Activated CD4-positive, alpha-beta T cell treated with anti-CD3 and anti-CD28 coated beads for 48 hours (primary cell): ENCODE measurements at places on chromosomes 5 and 9.
A peak's percentile ranks its signal among the peaks of the same experiment; 100 is the strongest.

- DNase-seq = no peak
Observed at GRCh38 chr9:6132650-6133049, 83.0 kb upstream of the IL33 start.

GRCh38 chr9:114641967-114642366, 15.6 kb downstream of the TEX53 start:
- no peak for DNase-seq

DNA sequence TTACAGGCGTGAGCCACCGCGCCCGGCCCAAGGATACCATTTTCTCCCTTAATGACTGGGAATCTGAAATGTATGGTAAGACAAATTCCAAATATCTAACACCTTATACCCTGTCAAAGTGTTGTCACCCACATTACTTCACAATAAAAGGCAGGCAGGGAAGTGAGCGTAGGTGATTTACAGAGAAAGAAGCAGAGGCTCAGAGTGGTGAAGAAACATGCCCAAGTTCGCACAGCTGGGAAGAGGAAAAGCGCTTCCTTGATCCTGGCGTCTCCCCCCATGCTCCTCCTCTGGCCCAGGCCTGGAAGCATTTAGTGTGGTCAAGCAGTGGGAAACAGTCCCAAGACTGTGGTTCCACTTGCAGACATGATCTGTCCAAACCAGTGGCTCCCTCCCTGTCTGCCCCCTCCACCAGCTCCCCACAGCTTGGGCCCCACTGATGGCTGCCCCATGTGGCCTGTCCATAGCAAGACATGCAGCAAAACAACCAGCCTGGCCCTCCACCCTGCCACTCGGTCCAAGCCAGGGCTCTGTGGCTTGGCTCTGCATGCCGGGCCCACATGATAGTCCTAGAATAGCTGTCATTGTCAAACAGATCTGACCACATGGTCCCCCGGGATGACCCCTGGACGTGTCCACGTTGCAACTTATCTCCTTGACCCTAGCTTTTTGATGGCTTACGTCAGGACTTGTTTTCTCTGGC, 107.2 kb downstream of the TTLL11 start:
- no peak for DNase-seq

DNA sequence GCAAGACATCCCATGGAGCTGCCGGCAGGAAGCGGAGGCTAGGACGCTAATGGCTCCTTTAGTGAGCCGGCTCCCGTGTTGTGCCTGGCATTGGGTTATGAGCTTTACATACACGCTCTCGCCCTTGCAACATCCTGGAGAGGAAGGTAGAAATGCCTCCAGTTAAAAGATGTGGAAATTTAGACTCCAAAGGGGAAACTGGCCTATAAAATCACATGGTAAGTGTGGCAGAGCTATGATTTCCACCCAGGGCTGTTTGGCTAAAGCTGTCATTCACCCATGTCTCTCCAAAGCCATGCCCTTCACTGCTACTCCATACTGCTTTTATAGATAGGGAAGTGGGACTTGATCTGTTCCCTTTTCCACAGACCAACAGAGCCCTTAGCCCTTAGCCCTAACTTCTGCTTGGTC, 5.2 kb downstream of the GM2A start:
- no peak for DNase-seq

DNA sequence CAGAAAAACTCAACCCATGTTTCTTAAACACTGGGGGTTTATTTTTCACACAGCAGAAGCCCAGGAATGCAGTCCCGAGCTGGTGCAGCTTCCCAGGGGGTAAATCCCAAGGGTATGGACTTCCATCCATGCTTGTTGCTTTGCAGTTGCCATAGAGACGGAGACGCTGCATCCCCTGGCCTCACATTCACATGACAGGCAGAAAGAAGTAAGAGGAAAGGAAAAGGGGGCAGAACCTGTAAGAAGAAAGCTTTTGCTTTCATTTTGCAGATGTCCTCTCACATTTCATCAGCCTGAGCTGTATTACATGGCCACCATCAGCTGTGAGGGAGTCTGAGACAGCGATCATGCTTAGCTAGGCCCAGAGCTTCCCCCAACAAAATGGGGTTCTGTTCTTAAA, 321.0 kb downstream of the AGTPBP1 start:
- no peak for DNase-seq

GRCh38 chr9:72443855-72444254, 77.6 kb upstream of the TMC1 start:
- no peak for DNase-seq

GRCh38 chr9:116002181-116002580, 151.4 kb upstream of the PAPPA start:
- no peak for DNase-seq

- DNase-seq = no peak
Observed at GRCh38 chr5:149732324-149733128, 2.4 kb downstream of the PPARGC1B start.

DNA sequence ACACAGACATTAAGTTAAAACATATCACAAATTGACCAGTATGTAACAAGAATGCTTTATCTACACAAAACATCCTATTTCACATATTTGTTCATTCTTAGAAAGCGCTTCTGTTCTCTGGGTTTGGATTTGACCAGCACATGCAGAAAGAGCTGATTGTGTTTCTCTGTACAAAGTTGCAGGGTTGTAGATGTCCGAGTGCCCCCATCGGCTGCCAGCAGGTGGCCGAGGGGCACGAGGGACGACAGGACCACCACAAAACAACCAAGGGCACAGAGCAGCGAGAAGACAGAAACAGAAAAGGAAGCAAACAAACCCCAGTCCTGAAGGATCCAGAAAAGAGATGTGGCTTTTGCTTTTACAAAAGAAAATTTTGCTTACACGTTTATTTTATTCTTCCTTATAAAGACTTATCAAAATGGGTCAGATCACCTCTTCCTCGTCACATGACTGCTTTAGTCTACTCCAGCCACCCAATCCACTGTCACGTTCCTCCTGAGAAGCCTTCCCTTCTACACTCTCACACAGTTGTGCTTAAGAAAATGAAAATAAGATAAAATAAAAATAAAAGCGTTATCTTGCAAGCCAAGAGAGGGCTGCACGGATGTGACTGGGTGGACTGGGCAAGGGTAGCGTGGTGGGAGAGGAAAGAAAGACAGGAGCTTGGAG, 9.5 kb downstream of the OTP start:
- DNase-seq = no peak

DNA sequence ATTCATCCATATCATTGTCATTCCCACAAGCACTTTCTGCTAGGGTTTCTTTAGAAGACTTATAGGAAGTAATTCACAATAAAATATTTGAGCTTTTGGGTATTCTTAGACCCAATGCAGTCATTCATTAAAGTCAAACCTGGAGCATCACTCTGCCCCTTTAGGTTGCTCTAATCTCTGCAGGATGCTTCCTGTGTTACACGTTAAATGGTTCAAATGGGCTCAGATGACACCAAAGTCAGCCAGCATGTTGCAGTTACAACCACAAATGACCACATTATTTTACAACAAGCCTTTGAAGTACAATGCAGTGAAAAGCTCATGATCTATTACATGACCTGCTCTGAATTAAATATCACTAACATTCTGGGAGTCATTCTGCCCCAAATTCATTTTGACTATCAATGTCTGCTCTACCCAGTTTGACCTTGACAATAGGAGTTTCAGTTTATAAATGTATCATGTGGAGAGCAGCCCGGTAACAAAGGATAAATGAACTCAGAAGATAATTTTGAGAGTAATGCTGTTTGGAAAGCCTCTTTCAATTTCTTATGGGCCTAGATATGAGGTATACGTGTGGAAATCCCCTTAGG, 668.6 kb upstream of the DMAC1 start:
- no peak for DNase-seq

DNA sequence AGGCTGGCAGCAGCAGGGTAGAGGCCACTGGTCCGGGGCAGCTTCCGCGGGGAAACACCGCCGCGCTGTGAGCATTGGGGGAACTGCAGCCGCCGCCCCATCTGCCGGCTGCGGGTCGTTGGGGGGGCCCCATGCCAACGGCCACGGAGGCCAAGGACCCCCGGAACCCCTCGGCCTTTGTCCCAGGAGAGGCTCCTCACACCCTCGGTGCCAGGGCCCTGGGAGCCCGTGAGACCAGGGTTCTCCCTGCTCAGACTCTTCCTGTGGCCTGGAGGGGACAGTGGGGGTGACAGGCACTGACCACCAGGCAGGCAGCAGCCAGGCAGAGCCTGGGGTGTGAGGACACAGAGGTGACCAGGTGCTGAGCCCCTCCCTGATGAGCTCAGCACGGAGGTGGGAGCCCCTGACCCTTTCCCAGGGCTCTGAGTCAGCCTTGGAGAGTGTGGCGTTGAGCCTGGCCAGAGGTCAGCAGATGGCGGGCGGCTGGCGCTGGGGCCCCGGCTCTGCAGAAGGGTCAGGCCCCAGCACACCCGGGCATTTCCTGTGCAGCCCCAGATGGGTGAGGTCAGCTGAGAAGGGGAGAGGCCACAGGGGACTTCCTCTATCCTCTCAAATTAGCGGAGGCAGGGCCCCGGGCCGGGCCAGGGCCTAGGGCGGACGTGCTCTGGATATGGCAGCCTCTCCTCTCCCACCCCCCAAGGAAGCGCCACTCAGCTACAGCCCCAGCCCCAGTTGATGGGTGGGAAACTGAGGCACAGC, 17.9 kb upstream of the EGFL7 start:
- DNase-seq = peak; percentile 87

DNA sequence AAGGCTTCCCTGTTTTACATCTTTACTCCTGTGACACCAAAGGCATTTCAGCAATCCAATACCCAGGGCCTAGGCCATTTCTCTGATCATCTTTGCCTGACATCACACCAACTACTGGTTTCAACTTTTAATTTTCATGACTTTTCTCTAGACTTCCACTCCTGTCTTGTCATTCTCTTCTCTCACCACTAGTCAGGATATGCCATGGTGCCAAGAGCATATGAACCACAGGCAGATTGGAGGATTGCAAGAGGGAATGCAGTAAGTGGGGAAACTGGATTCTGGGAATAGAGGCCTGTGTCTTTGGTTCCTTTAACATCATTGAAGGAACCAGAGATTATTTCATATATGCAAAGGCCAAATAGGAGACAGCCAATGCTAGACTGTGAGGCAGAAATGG, 69.3 kb downstream of the ANKRD31 start:
- no peak for DNase-seq

GRCh38 chr5:1387059-1387755, 42.3 kb upstream of the CLPTM1L start:
- DNase-seq = no peak

DNA sequence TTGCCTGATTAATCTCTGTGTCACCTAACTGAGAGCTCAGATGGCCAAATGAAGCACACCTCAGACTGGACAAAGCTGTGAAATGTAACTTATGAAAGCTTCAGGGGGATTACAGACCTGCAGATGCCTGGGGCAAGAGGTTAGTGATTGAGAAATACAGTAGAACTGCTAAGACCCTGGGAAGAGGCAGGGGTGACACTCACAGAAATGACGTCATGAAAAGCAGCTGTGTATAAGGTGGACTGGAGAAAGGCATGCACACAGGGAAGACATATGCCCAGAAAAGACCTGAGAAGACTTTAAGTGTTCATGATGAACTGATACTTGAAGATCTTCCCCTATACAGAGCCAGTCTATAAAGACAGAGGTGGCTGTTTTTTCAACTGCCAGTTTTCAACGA, 49.3 kb upstream of the SPTLC1 start:
- DNase-seq = no peak

GRCh38 chr5:32903613-32904012, 192.5 kb downstream of the NPR3 start:
- DNase-seq = no peak

DNA sequence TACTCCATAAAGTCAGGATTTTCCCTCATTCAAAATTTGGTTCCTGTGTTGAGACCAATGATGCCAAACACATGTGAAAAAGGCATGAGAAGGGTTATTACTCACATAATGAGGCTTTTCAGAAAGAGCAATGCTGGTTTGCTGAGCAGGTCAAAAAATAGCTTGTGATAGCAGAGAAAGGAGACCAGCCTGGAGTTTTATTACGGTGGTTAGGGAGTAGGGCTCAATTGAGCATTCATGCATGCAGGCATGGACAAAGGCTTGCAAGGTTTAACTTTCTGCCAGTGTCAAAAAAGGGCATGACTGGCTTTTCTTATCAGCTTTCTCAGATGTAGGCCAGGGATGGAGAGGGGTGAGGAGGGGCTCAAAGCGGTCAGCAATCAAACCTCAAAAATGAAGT, 628.3 kb downstream of the DNAH5 start:
- no peak for DNase-seq

- no peak for DNase-seq
Observed at GRCh38 chr5:526456-527088, 2.3 kb upstream of the SLC9A3 start.

DNA sequence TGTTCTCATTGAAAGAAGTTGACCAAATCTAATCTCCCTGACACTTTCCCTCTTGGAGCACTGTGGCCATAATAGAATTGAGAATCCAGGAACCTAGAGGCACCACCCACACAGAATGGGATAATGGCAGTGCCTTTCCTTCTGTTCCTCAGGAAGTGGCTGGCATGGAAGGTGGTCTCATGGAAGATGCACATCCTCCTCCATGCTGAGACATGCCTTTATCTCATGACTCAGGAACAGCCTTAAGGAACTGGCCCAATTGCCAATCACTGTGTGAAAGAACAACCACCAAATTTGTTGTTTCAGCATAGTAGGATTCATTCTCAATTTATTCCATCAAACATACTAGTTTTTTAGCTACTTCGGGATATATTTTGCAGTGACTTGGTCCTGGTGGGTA, 137.5 kb upstream of the RASGRF2 start:
- DNase-seq = no peak

- no peak for DNase-seq
Observed at GRCh38 chr9:129164246-129164930, 13.7 kb downstream of the IER5L start.

DNA sequence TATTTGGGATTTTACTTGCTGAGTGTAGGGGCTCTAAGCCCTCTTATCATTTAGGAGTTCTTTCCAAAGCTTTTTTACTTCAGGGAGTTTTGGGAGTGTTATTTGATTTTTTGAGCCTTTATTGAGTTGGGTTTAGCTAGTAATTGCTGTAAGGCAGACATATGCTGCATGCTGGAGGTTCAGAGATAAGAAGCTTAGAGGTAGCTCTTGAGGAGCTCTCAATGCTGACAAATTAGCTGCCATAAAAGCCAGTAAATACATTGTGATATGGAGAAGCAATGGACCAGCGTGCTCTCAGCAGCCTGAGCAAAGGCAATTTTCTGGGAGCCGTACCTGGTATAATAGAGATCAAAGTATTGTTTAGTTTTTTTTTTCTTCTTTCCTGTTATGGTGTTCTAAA, 11.6 kb downstream of the ARHGEF28 start:
- DNase-seq = no peak

DNA sequence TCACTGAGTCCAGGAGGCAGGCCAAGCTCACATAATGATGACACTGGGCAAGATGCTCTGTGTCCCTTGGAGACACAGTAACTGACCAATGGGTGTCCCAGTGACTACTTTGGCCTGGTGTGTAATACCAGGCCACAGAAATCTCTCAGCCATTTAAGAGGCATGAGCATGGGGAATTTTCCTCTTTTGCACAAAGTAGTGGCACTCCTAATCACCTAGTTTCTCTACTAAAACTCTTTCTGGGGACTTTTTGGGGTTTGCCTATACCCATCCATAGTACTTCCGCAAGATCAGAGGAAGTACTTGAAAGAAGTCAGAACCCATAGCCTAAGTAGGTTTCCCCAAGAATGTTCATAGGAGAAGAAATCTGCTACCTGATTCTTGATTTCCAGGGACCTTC, 161.9 kb downstream of the ARSB start:
- DNase-seq = no peak

- no peak for DNase-seq
Observed at GRCh38 chr5:145104106-145104505, 731.0 kb downstream of the PRELID2 start.
